HepG2 (cell line): ENCODE measurements at places on chromosomes 12 and 14. TPM values are rescaled to one million over a fixed set of nuclear protein-coding genes. Genes with fewer than 3 reads are reported as not detected.
A peak's percentile ranks its signal among the peaks of the same experiment; 100 is the strongest.

The TXNRD1 gene
- 190 and 310 TPM in 2 replicates for total RNA-seq

The GPATCH2L gene
- total RNA-seq, result 29.0 and 35.5 TPM in 2 replicates

The CD4 gene
- total RNA-seq, result 0.07 and 0.27 TPM in 2 replicates

The RHEBL1 gene
- 1.4 and 1.6 TPM in 2 replicates for total RNA-seq

The NANOG gene
- total RNA-seq, result 0.24 TPM in 1 of 2 replicates, not detected in the other

The DLK1 gene
- total RNA-seq, result 48.2 and 95.5 TPM in 2 replicates

The NINJ2 gene
- total RNA-seq, result 0.62 and 0.94 TPM in 2 replicates

The ANKRD33 gene
- total RNA-seq, result not detected in 2 replicates

The GRIN2B gene
- 0.03 and 0.13 TPM in 2 replicates for total RNA-seq

The SERPINA5 gene
- 237 and 498 TPM in 2 replicates for total RNA-seq

GRCh38 chr14:56268039-56268438 lies 149.8 kb downstream of the PELI2 start:
- DNase-seq, result no peak

DNA sequence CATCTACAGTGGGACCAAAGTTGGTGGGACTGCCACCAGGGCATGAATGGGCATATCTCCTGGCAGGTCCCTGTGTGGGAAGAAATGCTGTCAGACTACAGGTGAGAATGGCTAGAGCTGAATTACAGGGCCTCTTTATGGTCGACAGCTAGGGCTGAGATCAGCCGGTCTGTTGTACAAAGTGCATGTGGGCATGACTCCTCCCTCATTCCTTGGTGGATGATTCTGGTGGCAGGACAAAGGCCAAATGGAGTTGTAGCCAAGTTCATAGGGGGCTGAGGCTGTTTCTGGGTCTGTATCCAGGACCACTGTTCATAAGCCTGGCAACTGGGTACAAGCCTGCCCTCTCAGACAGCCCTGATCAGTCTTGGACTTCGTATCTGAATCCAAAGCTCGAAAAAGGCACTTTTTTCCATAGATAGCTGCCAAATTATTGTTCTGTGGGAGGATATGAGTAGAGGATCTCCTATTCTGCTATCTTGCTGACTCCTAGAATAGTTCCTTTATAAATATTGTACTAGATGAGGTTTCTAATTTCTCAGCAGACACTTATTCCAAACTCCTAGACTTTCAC lies 460.8 kb downstream of the TMEM117 start:
- DNase-seq, result peak; percentile 66

- DNase-seq, result no peak
These were observed 36.7 kb downstream of the TRMT5 start for GRCh38 chr14:60944204-60944603.

DNA sequence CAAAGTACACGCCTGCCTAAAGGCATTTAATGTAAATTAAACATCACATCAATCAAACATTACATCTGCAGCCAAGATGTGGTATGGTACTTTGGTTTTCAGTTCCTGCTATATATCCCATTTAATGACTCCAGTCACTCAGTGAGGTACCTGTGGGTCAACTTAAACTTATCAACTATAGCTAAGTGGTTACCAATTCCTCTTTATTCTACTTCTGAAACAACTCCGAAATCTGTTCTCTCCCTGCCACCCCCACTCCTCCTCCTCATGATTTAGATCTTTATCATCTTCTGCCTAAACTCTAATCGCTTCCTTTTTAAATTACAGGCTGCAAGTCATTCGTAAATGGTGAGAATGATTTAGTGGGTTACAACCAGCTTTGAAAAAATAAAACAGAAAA lies 57.9 kb downstream of the BCL2L14 start:
- no peak for DNase-seq

GRCh38 chr12:118150625-118151024 lies 14.7 kb downstream of the PEBP1 start:
- no peak for DNase-seq

DNA sequence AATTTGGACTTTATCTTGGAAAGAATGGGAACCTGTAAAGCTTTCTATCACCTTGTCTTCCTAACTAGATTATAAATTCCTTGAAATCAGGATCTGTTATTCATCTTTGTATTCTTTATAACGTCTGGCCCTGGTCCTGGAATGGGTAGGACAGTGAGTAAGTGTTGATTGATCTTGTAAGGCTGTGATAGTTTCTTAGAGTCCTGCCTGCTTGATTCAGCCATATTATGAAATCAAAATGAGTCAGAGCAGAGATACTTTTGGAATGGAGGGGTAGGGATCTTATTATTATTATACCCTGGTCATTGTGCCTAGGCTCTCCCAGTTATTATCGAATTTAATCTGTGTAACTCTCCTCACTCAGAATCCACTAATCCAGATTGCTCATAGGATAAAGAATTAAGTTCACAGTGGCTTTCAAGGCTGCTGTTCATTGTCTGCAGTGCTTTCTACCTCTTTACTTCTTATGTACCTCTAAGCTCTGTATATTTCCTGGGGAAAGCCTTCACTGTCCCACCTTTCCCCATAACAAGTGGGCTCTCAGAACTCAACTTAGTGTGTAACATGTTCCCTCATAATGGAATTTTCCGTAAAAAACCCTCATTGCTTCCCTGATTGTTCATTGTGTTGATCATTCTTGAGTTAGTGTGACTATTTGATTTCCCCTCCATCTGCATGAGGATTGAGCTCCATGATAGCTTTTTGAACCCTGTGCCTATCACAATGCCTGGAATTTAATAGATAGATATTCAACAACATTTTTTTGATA lies 93.3 kb downstream of the DAAM1 start:
- no peak for DNase-seq

DNA sequence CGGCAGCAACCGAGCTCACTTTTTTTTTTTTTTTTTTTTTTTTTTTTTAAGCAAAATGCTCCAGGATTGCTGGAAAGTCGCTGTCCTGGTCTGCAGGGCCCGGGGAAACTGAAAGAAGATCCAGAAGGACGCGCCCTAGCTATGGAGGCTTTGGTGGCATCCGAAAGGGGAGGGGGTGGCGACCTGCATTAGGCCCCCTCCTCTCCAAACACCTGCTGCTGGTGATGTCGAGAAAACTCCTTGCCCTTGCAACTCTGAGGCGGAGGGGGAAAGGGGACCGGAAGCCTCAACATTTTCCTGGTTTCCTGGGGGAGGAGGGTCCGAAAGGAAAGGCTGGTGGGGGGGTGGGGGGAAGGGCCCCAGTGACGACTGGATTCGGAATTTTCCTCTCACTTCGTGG lies 421.1 kb downstream of the VRK1 start:
- no peak for DNase-seq

DNA sequence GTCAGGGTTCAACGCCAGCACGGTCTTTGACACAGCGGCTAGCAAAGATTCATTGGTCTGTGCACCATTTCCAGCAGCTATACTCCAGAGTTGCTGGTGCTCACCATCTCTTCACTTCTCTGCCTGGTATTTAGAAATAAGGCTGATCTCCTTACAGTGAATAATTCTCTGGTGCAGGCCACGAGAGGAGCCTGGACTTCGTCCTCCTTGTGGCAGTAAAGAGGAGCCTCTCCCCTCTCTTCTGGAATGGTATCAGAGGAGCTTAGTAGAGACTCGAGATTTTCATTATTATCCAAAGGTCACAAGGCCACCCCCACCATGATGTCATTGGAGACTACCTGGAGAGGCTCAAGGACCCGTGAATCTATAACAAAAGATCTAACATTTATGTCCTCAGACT lies 30.8 kb upstream of the BCL2L14 start:
- no peak for DNase-seq

DNA sequence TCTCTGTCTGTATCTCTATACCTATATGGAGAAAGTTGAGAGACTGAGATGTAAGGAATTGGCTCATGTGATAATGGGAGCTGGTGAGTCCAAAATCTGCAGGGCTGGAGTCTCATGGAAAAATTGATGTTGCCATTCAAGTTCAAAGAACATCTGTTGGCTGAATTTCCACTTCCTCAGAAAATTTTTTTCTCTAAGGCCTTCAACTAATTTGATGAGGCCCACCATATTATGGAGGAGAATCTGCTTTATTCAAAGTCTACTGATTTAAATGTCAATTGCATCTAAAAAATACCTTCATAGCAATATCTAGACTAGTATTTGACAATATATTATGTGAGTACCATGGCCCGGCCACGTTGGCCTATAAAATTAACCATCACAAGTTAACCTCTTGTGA lies 261.4 kb downstream of the VRK1 start:
- DNase-seq, result no peak

GRCh38 chr14:34569750-34570149 lies 30.2 kb upstream of the EAPP start:
- no peak for DNase-seq

- no peak for DNase-seq
These were observed 9.0 kb downstream of the RDH16 start for GRCh38 chr12:56948457-56948777.

DNA sequence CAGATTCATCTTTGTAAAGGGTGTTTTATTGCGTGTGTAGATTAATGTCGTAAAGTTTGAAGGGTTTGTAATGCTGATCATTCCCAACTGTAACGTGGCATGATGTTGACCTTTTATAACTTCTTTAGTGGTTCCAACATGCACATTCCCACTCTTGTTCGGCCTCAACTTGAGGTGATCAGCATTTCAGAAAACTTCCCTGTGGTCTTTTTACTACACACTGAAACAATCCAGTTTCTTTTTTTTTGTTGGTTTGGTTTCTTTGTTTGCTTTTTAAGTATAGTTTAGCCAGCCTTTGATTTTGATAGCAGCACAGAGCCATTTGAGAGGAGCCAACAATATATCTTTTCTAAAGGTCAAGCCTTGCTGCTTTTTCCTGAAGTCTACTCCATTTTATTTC lies 22.8 kb downstream of the UTP20 start:
- DNase-seq, result no peak

DNA sequence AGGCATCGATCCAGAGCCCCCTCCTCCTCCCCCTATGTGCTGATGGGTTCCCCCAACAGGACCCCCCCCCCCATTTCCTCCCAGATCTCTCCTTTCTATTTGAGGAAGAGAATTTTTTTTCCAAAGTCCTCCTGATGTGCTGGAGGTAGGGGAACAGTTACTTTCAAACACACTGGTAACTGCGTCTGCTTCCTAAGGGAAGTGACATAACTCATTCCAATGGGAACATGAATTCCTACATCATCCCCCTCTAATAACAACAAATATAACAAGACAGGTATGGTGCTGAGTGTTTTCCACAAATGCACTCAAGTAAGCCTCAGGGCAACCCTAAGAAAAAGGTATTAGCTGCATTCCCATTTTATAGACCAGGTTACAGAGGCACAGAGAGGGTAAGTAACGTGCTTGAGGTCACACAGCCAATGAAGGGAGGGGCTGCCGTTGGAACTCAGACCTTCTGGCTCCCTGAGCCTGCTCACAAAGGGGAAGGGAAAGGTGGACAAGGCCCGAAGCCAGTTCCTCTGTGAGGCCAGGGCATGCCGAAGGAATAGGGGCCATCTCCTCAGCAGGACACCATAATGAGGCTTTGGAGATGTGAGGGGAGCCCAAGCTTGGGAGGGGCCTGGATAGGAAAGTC lies 121.1 kb upstream of the NCOR2 start:
- no peak for DNase-seq

GRCh38 chr14:94761997-94762377 lies 7.9 kb downstream of the GSC start:
- no peak for DNase-seq

- no peak for DNase-seq
These were observed 23.1 kb upstream of the SNAPC1 start for GRCh38 chr14:61739133-61739532.
